ENCODE measurements at places on chromosomes 2 and 18.

DNA sequence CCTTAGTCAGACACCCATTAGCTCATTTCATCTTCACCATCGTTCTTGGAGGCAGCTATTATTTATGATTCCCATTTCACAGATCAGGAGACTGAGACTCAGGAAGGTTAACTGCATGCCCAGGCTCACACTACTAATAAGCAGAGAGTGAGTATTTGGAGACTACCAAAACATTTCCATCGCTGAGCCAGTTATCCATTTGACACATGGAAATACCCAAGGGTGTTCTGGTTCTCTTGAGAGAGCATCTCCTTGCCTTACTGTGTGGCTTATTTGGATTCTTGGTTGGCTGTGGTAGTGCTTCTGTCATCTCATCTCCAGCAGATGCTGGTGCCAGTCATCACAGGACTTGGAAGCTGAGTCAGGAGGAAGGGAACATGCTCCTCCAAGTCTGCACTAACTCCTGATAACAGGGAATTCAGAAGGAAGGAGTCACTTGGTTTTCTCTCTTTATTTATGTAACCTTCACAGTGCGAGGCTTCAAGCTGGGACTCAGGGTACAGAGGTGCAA is 55.2 kb downstream of the RASGRP3 start:
- no peak for DNase-seq

DNA sequence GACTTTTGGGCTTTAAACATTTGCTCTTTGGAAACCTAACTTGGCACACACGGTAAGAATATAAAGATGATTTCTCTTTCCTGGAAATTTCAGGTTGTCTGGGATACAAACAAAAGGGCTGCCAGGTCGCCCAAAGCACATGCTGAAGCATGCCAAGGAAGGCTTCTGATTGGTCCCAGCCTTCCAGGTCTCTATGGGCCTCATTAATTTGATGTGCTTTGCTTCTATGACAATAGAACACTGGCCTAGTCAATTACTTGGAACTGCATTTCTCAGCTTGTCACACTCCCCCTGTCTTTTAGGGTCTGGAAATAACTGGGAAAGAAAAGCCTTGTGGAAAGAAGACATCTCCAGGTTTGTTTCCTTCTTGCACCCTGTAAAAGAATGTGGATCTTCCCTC is 228.9 kb downstream of the ADCYAP1 start:
- no peak for DNase-seq

GRCh38 chr2:145088756-145089155 is 568.8 kb upstream of the ZEB2 start:
- no peak for DNase-seq

GRCh38 chr18:7393080-7393479 is 162.2 kb downstream of the LRRC30 start:
- no peak for DNase-seq

GRCh38 chr2:166344286-166345113 is 31.2 kb downstream of the SCN9A start:
- DNase-seq: no peak

DNA sequence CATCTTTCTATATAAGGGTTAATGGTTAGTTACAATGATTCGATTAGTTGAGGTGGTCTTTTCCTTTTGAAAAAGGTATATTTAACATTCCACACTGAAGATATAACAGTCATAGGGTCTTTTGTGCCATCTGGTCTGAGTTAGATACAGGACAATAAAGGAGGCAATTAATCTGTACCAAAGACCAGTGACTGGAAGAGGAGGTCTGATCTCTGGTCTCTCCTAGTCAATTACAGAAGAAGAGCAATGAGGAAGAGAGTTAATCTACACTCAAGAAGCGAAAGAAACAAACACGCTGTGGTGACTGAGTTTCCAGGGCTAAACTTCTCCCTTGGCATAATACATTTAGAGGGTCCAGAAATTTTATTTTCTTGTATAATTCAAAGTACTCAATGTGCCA is 20.7 kb upstream of the RMDN2 start:
- no peak for DNase-seq

- DNase-seq: no peak
Measured at GRCh38 chr2:101096619-101097142, 54.5 kb downstream of the TBC1D8 start.

GRCh38 chr2:239318151-239318611 is 82.6 kb downstream of the HDAC4 start:
- no peak for DNase-seq

DNA sequence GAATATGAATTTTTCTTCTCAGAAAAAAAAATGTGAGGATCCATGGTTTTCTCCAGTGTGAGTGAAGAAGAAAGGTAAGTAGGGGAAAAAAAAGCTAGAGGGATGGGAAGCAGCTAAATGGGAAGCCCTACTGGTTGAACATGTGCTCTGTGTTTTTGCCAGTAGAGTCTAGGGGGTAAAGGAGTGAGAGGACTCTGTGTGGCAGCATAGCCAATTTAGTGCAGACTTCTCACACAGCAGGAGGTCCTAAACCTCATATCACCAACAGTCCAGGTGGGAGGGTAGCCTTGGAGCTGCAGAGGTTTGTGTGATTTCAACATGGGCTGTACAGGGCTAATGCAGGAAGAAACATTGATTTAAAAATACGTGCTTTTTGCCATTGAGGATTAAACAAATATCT is 334.5 kb upstream of the SPHKAP start:
- no peak for DNase-seq

DNA sequence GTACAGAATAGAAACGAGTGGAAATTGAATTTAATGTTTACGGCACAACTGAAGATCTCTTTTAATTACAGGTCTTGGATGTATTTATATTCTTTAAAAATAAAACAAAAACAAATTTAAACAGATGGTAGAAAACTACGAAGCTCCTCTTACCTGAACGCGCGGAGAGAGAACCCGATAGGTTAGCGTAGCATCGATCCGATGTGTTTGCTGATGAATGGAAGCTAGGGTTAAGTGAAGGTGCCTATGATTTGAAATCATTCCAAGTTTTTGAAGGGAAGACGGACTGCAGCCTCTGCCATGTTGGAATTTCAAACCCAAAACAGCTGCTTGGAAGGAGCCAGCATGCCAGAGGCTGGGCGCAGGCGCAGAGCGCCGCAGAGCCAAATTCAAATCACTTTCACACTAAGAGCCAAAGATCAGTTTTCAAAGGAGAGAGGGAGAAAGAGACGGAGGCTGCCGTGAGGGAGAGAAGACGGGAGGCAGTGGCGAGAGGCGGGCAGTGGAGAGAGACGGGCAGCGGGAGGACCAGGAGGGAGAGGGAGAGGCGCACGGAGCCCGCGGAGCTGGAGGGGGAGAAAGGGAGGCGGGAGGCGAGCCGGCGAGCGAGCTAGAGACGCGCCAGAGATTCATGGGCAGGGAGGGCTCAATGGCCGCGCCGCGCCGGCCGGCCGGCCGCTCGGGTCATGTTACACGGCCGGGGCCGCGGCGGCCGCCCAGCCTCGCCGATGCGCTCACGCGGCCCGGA is at the start of gene FIGN:
FIGN (minus strand) TSS at position 324 of the 748 bp plus-strand sequence. CDS start 1,081 bp downstream, outside the sequence.
- no peak for DNase-seq

GRCh38 chr18:50405582-50406271 is 30.9 kb downstream of the SKA1 start:
- no peak for DNase-seq

DNA sequence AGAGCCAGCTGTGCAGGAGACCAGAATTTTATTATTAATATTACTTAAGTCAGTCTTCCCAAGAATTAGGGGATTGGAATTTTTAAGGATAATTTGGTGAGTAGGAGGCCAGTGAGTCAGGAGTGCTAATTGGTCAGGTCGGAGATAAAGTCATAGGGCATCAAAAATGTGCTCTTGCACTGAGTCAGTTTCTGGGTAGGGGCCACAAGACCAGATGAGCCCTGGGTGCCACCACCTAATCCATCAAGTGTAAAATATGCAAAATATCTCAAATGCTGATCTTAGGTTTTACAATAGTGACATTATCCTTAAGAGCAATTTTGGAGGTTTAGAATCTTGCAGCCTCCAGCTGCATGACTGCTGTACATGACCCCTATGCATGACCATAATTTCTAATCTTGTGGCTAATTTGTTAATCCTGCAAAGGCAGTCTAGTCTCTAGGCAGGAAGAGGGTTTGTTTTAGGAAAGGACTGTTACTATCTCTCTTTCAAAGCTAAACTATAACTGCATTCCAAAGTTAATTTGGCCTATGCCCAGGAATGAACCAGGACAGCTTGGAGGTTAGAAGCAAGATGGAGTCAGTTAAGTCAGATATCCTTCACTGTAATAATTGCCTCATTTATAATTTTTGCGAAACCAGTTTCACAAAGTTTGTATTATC is 215.9 kb downstream of the RNF152 start:
- DNase-seq: no peak

DNA sequence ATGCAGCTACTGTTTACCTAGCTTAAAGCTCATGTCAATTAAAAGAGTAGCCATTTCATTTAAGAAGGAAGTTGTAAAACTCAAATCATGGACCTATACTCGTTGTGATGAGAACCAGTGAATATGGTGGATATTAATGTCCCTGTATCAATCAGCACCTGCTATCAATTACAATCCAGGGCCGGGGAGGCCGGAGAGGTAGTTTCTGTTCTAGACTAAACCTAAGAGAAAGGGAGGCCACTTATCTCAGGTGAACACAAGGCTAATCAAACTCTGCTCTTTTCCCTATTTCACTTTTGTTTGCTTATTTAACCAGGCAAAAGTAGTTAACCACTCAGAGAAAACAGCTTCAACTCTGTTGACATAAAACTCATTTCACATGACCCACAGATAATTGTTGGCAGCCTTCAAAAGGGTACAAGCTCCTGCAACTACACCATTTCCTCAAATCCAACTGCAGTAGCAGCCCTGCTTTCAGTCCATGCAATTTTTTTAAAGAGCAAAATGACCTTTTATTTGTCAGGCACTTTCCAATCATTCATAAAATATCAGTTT is 27.8 kb upstream of the SLC9A2 start:
- DNase-seq: no peak

DNA sequence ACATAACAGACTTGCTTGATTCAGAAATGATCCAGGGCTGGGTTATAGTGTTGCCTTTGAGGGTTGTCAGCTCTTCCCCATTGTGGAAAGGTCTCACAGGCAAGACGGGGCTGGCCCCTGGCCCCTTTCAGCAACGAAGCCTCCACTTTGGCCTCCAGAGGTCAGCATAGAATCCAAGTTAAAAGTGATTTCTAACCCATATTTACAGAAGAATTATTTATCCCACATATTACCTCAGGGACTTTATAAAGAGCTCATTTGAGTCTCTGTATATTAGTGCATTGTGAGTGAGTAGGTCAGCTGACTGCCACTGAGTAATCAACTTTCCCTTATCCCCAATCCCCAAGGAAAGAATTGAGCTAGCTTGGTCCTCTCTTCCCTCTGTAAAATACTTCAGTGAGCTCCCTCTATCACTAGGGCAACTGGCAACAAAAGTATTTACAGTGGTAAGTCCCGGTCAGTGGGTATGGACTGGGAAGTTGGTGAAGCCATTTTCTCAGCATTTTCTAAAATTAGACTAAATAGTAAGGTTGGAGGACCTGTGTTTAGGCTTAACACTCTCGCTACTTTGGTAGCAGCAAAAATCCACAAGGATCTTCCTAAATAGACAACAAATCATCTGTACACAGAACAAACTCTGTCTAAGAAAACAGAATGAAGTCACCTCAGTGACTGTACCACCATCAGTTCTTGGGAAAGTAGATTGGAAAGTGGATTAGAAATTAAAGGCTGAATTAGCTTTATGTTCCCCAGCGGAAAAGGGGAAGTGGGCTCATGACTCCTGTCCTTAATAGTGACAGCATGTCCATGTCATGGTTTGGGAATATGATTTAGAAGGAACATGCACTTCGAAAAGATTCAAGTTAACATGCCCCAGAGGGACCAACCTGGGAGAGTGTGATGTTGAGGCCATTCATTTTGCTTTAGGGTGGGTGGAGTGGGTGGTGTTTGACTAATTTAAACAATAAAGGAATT is 171.0 kb upstream of the SIX3 start:
- no peak for DNase-seq

DNA sequence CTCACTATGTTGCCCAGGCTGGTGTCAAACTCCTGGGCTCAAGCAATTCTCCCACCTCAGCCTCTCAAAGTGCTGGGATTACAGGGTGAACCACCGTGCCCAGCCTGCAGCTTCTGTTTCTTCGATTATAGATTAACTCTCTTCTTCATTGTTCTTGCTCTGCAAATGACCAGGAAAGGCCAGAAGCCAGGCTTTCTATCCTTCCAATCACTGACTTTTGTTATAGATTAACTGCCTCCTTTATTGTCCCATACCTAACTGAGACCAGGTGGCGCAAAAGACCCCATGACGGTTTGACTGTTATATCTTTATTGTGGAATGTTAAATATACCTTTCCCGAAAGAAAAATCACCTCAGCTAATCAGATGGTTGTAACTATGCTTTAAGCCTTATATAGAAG is 196.9 kb downstream of the MREG start:
- no peak for DNase-seq

DNA sequence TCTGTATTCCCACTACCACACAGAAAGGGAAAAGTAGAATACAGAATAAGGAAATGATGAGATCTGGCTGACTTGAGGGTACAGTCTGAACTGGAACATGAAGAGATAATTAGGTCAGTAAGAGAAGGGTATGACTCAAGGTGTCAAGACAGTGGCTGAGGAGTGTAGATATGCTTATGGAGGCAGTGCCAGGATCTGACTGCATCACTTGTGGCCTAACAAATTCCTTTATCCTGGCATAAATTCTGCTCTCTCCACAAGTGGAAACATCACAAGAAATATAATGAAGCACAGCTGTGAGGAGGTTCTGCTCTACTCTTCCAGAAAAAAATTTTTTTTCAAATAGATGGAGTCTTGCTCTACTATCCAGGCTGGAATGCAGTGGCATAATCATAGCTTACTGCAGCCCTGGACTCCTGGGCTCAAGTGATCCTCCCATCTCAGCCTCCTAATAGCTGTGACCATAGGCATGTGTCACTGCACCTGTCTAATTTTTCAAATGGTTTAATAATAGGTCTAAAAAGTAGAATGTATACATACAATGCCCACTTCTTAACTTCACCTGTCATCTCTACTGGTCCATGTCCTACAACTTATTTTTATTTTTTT is 85.3 kb downstream of the C2orf74 start:
- no peak for DNase-seq

DNA sequence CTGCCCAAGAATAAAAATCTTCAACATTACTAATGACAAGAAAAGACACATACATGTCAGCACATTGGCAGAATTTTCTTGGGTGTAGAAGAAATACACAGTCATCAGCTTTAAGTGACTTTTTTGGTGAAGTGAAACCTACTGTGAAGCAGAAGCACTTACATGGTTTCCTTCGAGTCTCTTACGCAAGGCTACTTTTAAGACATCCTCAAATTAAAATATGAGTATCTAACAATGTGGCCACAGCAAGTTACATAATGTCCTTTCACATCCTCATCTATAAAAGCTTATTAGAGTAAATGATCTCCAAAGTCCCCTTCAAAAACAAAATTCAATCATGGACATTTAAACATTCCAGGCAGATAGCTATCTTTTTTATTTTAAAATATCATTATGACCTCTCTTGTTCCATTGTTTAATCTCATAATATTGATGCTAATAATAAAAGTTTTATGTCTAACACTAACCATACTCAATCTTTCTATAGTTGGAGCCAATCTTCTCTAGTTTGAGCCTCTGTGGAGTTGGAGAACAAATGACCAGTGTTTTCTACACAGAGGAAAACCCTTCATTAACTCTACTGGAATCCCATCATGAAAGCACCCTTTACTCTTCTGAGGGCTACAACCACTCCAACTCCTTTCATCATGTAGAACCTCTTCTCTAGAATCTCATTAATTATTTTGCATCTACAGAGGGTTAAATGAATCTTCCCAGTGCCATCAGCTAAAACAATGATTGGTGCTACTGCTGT is 182.2 kb upstream of the ZFP36L2 start:
- no peak for DNase-seq

- no peak for DNase-seq
Measured at GRCh38 chr18:13834496-13835015, 10.6 kb downstream of the MC5R start.

Measured in SW480 (cell line).